ENCODE measurements at places on chromosomes 4 and X.

GRCh38 chr4:2285613-2286381 lies 23.9 kb upstream of the MXD4 start:
- DNase-seq, result no peak

- no peak for DNase-seq
These were observed 192.7 kb downstream of the SPRY1 start for GRCh38 chr4:123589301-123589700.

GRCh38 chrX:133005042-133005441 lies 46.6 kb upstream of the HS6ST2 start:
- DNase-seq, result no peak

DNA sequence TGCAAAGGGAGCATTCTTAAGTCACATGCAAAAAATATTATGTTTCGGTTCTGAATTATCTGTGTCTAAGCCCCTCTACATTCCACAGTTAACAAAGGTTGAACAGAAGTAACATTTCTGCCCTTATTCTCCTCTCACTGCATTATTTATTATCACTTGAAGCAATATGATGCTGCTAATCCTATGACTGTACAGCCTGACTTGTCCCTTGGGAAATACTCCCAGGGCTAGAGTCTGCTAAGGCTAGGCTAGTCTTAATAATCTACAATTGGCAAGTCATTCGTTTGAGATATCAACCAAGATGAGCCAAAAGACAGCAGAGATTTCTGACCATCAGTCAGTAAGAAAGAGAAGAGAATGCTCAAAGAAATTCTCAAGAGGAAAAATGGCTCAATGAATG lies 226.9 kb upstream of the HCCS start:
- no peak for DNase-seq

- no peak for DNase-seq
These were observed 187.3 kb upstream of the RASGEF1B start for GRCh38 chr4:81659051-81659450.

DNA sequence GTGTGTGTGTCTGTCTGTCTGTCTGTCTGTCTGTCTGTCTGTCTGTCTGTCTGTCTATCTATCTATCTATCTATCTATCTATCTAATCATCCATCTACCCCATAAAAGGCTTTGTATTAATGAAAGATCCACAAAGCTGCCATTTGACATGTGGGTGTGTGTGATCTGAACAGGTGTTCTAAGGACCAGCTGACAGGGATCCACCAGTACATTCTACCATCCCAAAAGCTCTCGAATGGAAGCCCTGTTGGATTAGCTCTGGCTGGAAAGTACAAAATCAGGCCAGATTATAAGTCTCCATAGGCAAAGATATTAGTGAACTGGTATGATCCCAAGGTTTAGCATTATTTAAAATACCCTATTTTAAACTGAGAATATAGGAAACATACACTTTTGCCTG lies 299.3 kb downstream of the CAMK2D start:
- no peak for DNase-seq

DNA sequence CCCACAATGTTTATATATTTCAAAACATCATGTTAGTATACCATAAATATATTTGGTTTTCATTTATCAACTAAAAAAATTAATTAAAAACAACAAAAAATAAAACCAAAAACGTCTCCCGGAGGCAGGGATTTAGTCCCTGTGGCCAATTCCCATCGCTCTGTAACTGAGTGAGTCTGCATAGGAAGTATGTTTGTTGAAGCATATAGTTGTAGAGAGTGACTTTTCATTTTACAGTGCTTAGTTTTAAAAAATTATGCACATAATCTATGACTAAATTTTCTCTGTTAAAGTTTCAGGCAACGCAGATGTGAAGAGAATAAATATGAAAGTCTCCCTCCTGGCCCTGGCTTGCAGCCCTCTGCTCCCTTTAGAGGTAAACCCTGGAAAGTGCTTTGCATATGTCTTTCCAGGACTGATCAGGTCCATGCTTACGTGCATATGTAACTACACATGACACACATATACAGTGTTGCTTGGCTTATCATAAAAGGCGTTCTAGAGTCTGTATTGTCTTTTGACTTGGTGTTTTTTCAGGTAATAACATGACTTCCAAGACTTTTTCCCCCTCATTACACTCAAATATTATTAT lies 63.4 kb upstream of the SORBS2 start:
- no peak for DNase-seq

- DNase-seq, result no peak
These were observed 74.1 kb downstream of the BANK1 start for GRCh38 chr4:101864660-101865059.

DNA sequence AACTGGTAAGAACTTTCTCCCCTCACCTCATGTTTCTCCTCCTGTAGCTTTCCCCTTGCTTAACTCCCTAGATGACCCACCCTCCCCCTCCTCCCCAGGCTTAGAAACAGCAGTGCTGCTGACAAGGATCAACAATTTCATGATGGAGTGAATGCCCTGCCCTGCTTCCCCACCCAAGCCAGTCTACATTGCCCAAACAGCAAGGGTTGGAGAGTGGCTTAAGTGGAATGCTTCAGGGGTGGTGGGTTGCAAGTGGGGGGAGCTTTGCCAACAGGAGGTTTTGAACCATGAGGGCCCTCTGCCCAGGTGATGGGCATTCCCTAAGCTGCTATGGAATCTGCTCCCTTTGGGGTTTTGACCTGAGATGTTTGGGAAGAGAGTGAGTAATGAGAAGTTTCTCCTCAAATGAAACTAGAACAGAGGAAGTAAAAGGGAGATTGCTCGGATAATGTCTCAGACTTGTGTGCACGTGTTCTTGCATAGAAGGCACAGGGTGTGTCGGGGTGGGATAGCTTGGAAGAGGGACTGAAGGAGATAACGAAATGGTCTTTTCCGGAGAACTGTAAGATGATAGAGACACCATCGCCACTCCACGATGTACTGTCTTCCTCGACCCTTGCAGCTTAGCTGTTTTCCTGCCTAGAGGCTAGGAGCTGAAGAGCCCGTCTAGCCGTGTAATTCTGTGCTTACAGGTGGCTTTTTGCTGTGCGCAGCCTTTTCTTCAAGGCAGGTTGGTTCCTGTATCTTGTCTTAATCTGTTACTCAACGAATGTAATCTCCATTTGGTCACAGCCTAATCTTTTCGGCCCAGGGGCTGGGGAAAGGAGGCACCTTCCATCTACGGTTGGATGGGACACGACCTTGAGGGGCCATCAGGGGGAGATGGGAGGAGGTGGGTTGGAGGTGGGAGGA lies 10.1 kb downstream of the GDPD2 start:
- DNase-seq, result no peak
